ENCODE measurements at places on chromosomes 6 and 20. TPM values are rescaled to one million over a fixed set of nuclear protein-coding genes. Genes with fewer than 3 reads are reported as not detected.

The WFDC5 gene
- not detected for total RNA-seq

- no peak overlapping the region for H3K4me3 ChIP-seq
- peaks cover 8% of the 10 kb centered on the region for H3K4me1 ChIP-seq
- peaks cover 4% of the 10 kb centered on the region for H3K27me3 ChIP-seq
- no peaks in the 10 kb centered on the region for H3K36me3 ChIP-seq
- no peak overlapping the region for H3K27ac ChIP-seq
These were observed 2.9 kb downstream of the SALL4 start for GRCh38 chr20:51799401-51799860.

GRCh38 chr6:32216285-32216684, 7.6 kb downstream of the NOTCH4 start:
- H3K36me3 ChIP-seq = no peaks in the 10 kb centered on the region
- DNase-seq = no peak
- H3K4me1 ChIP-seq = no peaks in the 10 kb centered on the region
- no peaks in the 10 kb centered on the region for H3K27me3 ChIP-seq

DNA sequence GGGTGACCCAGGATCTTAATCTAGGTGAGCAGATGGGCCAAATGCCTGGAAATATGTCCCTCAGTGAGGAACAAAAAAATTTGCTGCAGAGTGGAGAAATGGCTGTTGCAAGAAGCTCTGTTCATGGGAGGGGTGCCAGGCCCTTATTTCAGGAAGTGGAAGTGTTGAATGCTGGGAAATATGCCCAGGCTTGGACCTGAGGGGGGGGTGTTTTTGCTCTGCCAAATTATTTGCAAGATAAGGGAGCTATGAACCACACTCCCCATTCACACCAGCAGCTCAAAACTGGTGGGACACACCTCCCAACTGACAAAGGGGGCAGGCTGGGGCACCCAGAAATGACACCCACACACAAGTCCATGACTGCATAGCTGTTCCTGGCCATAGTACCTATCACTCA, 8.7 kb downstream of the CST4 start:
- no peaks in the 10 kb centered on the region for H3K36me3 ChIP-seq
- H3K4me1 ChIP-seq = no peaks in the 10 kb centered on the region
- H3K4me3 ChIP-seq = no peak overlapping the region
- no peaks in the 10 kb centered on the region for H3K27me3 ChIP-seq
- DNase-seq = no peak

GRCh38 chr6:46638650-46639049, 14.0 kb downstream of the CYP39A1 start:
- DNase-seq = no peak
- no peaks in the 10 kb centered on the region for H3K27me3 ChIP-seq
- H3K4me1 ChIP-seq = no peaks in the 10 kb centered on the region
- H3K27ac ChIP-seq = no peak overlapping the region
- H3K4me3 ChIP-seq = no peak overlapping the region

DNA sequence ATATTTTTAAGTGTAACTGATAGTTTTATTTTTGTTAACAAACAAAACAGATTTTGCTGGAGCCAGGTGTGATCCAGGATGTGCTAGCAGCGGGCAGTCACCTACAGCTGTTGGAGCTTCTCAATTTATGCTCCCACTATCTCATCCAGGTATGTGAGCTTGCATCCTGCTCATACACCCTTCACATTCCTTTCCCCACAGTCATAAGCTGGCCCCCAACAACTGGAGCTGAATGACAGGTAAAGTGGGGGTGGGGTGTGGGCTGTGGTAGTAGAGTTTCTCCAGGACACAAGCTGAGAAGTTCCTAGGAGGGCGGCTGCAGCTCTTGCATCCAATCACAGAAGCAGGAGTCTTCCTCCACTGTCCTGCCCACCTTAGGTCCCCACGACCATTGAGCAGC, 140.1 kb downstream of the KLHL32 start:
- no peaks in the 10 kb centered on the region for H3K27me3 ChIP-seq
- H3K36me3 ChIP-seq = no peaks in the 10 kb centered on the region
- H3K27ac ChIP-seq = no peak overlapping the region
- H3K4me3 ChIP-seq = no peak overlapping the region
- no peak for DNase-seq

DNA sequence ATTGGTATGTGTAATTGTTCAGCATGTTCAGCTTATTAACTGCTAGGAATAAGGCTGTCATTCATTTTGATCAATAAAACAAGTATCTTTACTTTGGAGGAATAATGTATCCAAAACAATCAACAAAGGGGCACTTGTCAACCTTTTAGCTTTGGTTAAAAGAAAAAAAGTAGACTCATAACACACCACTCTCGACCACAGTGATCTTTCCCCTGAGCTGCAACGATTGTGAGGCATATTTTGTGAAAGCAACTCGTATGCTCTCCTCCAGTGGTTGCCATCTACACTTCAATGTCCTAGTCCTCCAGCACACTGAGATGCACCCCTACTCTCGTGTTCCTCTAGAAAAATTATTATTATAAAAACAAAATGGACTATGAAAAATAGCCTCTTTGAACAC, 60.1 kb upstream of the PDE7B start:
- no peak overlapping the region for H3K27ac ChIP-seq
- no peaks in the 10 kb centered on the region for H3K4me1 ChIP-seq
- no peaks in the 10 kb centered on the region for H3K27me3 ChIP-seq
- H3K4me3 ChIP-seq = no peak overlapping the region
- no peaks in the 10 kb centered on the region for H3K36me3 ChIP-seq
- no peak for DNase-seq

DNA sequence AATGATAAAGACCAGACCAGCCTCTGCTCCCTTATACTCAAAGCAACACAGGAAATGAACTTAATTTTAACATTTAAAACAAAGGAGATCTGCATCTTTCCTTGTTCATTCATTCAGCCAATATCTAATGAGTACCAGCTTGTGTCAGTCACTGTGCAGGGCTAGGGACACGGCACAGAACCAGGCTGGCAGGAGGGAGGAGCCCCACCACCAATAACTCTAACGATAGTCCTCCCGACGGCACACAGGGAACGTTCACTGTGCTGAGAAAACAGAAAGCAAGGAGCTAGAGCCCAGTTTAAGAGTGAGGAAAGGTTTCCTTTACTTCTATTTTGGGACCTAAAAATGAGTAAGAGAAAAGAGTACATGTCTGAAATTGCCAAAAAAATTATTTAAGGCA, 9.9 kb downstream of the ETV7 start:
- no peaks in the 10 kb centered on the region for H3K36me3 ChIP-seq
- H3K27me3 ChIP-seq = no peaks in the 10 kb centered on the region
- H3K27ac ChIP-seq = no peak overlapping the region
- H3K4me1 ChIP-seq = no peaks in the 10 kb centered on the region
- H3K4me3 ChIP-seq = no peak overlapping the region

GRCh38 chr20:57630061-57630460, 9.8 kb upstream of the ZBP1 start:
- no peaks in the 10 kb centered on the region for H3K27me3 ChIP-seq
- no peaks in the 10 kb centered on the region for H3K36me3 ChIP-seq
- no peak for DNase-seq
- peaks cover 69% of the 10 kb centered on the region for H3K4me1 ChIP-seq
- peak overlapping the region; percentile 47 for H3K4me3 ChIP-seq
- H3K27ac ChIP-seq = no peak overlapping the region

DNA sequence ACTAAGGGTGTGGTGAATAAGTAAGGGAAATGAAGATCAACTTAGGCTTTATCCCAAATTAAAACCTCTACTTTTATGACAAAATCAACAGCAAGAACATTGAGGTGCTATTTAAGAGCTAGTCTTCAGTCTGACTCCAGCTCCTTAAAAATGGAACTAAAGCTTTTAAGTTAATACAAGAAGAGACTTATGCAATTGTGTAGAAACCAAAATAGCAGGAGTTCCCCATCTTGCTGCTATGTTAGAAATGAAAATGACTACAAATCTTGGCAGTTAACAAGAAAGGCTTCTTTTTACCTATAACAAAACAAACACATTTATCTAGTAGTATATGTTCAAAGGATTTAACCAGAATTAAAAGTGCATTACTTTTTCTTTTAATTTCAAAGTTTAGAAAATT, 25.7 kb downstream of the HMGN3 start:
- no peaks in the 10 kb centered on the region for H3K27me3 ChIP-seq
- no peak overlapping the region for H3K4me3 ChIP-seq
- no peak for DNase-seq
- no peaks in the 10 kb centered on the region for H3K36me3 ChIP-seq
- no peaks in the 10 kb centered on the region for H3K4me1 ChIP-seq

The GGT7 gene
- total RNA-seq = 8.2 TPM

- H3K4me3 ChIP-seq = no peak overlapping the region
- H3K4me1 ChIP-seq = peaks cover 21% of the 10 kb centered on the region
- no peaks in the 10 kb centered on the region for H3K36me3 ChIP-seq
- H3K27ac ChIP-seq = no peak overlapping the region
These were observed 208.0 kb downstream of the GMDS start for GRCh38 chr6:2037237-2037926.

DNA sequence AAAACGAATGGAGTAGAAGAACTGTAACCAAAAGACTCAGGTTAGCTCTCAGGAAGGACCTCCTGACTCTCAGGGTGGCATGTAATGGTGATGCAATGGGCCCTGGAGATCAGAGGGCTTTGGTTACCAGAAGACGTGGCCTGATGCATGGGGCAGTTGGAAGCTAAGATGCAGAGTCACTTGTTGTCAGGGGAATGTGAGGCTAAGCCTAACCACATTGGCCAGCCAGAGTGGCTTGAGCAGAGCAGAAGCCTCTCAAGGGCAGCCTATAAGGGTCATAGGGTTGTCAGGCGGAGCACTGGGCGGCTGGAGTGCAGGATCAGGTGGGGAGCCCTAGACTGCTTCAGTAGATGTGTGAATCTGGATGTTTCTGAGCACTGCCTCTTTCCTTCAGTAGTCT, 5.9 kb downstream of the CNBD2 start:
- no peaks in the 10 kb centered on the region for H3K36me3 ChIP-seq
- H3K27me3 ChIP-seq = no peaks in the 10 kb centered on the region
- no peak overlapping the region for H3K27ac ChIP-seq
- no peak for DNase-seq
- no peaks in the 10 kb centered on the region for H3K4me1 ChIP-seq

DNA sequence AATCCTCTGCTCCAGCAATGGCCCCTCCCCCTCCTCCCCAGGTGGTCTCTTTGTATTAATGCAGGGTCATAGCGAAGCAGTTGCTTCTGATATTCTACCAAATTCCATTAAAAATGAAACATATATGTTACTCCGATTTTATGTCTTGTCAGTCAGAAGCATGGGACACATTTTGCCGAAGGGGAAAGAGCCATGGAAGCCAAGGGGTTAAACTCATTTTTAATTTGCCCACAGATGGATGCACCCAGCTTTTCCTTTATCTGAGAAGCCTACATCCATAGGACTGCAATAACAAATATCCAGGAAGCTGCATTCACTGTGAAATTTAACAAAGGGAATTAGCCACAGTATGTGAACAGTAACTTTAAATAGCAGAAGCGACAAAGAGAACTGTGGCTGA, 688.2 kb downstream of the QKI start:
- no peaks in the 10 kb centered on the region for H3K27me3 ChIP-seq
- H3K27ac ChIP-seq = no peak overlapping the region
- no peaks in the 10 kb centered on the region for H3K36me3 ChIP-seq
- H3K4me3 ChIP-seq = no peak overlapping the region

DNA sequence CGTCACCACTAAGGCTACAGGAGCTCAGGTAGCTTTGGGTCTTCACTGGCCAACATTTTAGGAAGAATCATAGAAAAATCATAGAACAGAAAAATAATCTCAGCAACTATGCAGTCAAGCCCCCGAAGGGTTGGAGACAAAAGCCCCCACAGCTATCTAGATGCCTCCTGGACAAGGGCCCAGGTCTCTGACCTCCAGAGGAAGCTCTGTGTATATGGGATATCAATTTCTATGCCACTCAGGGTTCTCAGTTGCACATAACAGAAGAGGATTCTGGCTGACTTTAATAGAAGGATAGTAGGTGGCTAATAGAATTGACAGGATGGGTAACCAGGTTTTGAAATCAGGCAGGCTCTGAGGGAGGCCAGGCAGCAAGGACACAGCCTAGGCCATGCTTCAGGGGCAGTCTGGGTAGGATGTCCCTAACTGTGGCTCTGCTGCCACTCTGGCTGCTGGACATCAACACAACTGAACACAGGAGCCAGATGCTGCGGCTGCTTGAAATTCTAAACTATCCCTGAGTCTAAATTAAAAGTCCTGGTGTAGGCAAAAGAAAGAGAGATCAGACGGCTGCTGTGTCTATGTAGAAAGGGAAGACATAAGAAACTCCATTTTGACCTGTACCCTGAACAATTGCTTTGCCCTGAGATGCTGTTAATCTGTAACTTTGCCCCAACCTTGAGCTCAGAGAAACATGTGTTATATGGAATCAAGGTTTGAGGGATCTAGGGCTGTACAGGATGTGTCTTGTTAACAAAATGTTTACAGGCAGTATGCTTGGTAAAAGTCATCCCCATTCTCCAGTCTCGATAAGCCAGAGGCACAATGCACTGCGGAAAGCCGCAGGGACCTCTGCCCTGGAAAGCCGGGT, 65.6 kb downstream of the TRMT6 start:
- H3K36me3 ChIP-seq = no peaks in the 10 kb centered on the region
- no peak overlapping the region for H3K4me3 ChIP-seq
- no peaks in the 10 kb centered on the region for H3K27me3 ChIP-seq
- no peaks in the 10 kb centered on the region for H3K4me1 ChIP-seq

GRCh38 chr6:43962458-43962857, 164.8 kb downstream of the MRPL14 start:
- H3K27ac ChIP-seq = no peak overlapping the region
- no peak for DNase-seq
- H3K27me3 ChIP-seq = no peaks in the 10 kb centered on the region

- H3K27ac ChIP-seq = no peak overlapping the region
- no peaks in the 10 kb centered on the region for H3K4me1 ChIP-seq
- no peaks in the 10 kb centered on the region for H3K36me3 ChIP-seq
- no peaks in the 10 kb centered on the region for H3K27me3 ChIP-seq
These were observed 979.6 kb downstream of the TFAP2A start for GRCh38 chr6:9435281-9435680.

The RAB23 gene
- total RNA-seq = 4.7 TPM

- H3K4me1 ChIP-seq = no peaks in the 10 kb centered on the region
- H3K27ac ChIP-seq = no peak overlapping the region
- no peak overlapping the region for H3K4me3 ChIP-seq
These were observed 41.1 kb upstream of the TMEM170B start for GRCh38 chr6:11496152-11497060.

Data from CD8-positive, alpha-beta memory T cell (primary cell).